ENCODE measurements at places on chromosomes 3 and 15. TPM values are rescaled to one million over a fixed set of nuclear protein-coding genes. Genes with fewer than 3 reads are reported as not detected.

- peak; percentile 82 for DNase-seq
Measured at GRCh38 chr15:75840659-75841058, 2.6 kb upstream of the UBE2Q2 start.

- no peak for DNase-seq
Measured at GRCh38 chr3:13139471-13140065, 66.3 kb upstream of the IQSEC1 start.

GRCh38 chr3:181009225-181009624, 19.7 kb upstream of the DNAJC19 start:
- no peak for DNase-seq

The MAP1A gene
- polyA plus RNA-seq, result 28.3 TPM
